GM20000 (cell line): ENCODE measurements at places on chromosomes 11 and 22.

DNA sequence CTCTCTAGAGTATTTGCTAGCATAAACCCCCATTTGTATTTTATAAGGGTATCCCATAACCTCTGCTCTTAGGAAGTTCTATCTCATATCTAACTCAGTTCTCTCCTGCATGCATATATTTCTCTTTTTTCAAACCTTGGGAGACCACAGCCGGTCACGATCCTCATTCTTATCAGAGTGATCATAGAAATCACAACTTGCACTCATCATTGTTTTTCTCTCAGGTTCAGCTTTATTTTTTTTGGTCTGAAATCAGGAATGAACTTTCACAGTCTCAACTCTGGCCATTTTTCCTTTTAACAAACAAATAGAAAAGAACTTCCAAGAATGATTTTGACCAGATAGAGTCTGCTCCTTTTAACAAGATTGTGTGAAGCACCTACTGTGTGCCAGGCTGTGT, 98.6 kb upstream of the BLID start:
- no peak for DNase-seq

DNA sequence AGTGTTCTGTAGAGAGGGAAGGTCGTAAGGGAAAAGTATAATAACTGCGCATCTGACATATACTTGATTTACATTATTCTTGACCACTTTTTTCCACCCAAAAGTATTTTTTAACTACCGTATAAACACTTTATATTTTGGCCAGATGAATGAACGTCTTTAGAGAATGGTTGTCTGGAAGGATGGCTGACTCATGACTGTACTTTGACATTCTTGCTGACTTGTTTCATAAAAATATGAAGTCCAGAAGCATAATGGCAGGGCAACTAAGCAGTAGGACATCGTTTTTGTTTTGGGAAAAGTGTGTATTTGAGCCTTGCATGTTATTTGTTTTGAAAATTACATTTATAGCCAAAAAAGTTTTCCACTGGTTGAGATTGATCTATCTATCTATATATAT, 110.0 kb downstream of the OSBP2 start:
- no peak for DNase-seq

DNA sequence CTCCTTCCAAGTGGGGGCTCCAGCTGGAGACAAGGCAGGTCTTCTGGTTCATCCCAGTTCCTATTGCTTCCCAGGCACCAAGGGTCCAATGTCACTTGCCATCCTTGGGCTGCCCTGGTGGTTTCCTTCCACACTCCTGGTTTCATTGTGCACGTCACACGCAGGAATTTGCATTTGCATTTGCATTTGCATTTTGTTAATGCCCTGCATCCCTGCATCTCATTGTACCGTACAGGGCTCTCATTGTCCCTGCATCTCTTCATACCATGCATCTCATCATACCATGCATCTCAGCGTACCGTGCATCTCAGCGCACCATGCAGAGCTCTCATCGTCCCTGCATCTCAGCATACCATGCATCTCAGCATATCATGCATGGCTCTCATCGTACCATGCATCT, 112.2 kb upstream of the SYT13 start:
- DNase-seq = no peak

GRCh38 chr11:100080381-100080780, 606.7 kb upstream of the ARHGAP42 start:
- no peak for DNase-seq

DNA sequence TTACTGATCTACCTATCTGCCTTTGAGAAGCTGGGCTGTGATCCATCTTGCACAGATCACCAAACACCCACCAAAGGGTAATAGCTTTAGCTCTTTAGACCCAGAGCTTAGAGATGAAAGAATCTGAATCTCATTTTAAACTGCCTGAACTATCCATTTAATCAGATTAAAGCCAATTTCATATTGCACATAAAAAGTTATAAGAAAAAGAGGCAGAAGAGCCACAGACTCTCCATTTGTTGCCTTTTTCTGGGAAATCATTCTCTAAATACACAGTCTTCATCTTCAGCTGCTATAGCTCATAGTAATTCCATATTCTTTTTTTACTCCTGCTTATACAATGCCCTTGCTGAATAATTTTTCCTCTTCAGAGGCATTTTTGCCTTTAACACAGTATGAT, 271.2 kb downstream of the DLG2 start:
- no peak for DNase-seq

GRCh38 chr22:50674130-50674500, 1.5 kb downstream of the SHANK3 start:
- DNase-seq = peak; percentile 47

GRCh38 chr22:36147196-36147791, 13.3 kb downstream of the APOL3 start:
- no peak for DNase-seq

DNA sequence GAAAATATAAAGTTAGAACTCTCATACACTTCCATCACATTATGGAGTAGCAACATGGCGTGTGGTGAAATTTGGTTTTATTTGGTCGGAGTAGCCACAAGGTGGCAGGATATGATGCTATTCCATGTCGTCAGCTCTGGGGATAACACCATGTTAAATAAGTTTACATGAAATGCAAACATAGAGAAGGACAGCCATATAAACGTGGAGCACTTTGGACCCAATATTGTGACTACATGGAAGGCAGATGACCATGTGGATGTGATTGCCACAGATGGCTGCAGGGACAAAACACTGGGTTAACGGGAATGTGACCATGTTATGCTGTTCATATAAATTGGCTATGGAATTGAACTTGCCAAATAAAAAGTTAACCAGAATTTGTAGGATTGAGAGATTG, 21.0 kb downstream of the OR5M11 start:
- DNase-seq = no peak

GRCh38 chr22:26404851-26405421, 24.1 kb upstream of the ASPHD2 start:
- no peak for DNase-seq

DNA sequence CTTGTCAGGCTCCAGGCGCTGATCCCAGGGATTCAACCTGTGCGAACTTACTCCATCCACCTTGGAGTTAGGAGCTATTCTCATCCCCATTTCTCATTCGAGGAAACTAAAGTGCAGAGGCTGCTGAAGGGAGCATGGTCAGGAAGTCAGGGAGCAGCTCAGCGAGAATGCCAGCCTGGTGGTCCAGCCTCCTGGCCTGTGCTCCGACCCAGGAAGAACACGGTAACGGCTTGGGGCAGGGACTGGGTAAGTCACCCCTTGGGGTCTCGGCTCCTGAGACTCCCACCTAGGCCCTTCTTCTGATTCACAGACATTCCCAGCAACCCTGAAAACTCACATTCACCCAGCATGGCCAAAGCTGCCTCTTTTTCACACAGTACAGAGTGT, 132.8 kb downstream of the CRYBB2 start:
- no peak for DNase-seq

DNA sequence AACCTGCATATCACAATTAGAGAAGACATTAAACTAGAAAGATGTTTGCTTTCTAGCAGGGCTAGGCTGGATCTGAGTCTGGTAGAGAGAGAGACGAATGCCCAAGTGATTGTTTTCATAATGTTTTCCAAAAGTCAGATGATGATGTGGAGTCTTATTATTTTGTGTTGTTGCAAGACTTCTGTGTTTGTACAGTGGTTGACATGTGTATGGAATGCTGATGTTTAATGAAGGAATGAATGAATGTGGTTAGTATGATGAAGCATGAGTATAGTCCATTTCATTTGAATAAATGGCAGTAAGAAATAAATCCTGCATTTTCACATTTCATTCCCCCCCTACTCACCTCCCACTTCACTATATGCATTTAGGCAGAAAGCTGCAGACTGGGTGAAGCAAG, 69.6 kb downstream of the PPP2R1B start:
- DNase-seq = no peak

DNA sequence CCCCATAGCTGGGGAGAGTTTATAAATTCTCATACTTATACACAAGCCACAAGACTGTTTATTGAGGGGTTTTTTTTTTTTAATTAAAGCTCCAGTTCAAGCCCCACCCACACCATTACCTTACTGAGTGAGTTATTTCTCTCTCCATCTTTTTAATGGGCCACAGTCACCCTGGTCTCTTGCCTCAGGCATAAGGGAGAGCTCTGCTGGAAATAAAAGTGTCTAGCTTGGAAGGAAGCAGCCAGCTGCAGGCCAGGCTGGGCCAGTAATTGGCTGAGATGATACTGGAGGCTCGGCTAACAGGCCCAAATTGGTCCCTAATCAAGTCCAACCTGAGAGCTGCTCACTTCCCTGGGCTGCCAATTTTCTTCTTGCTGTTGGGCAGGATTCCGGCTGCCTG, 174.1 kb downstream of the INSC start:
- DNase-seq = no peak
